ENCODE measurements at places on chromosomes 3 and 15. TPM values are rescaled to one million over a fixed set of nuclear protein-coding genes. Genes with fewer than 3 reads are reported as not detected.

The STAB1 gene
- total RNA-seq: 0.28 TPM

The B3GALNT1 gene
- not detected for total RNA-seq

The AHSG gene
- total RNA-seq: 2,043 TPM

The KIF15 gene
- 33.8 TPM for total RNA-seq

The OIP5 gene
- total RNA-seq: 39.1 TPM

The CTXN2 gene
- total RNA-seq: not detected

The KPNA4 gene
- total RNA-seq: 27.9 TPM

The KBTBD8 gene
- 16.2 TPM for total RNA-seq

The EFCC1 gene
- not detected for total RNA-seq

The TCAIM gene
- 21.1 TPM for total RNA-seq

The KNG1 gene
- total RNA-seq: 3.5 TPM

The B2M gene
- 530 TPM for total RNA-seq

The GP9 gene
- total RNA-seq: not detected

The SPINK8 gene
- total RNA-seq: not detected

The CLCN2 gene
- 5.2 TPM for total RNA-seq

The SCG5 gene
- total RNA-seq: 2.4 TPM

The MINAR1 gene
- total RNA-seq: 0.15 TPM

The GRK7 gene
- not detected for total RNA-seq

The PCYT1A gene
- 45.3 TPM for total RNA-seq

The ERC2 gene
- total RNA-seq: 0.22 TPM

The IL17RE gene
- total RNA-seq: 14.5 TPM

The MESP1 gene
- not detected for total RNA-seq

The PLSCR5 gene
- not detected for total RNA-seq

The PAK6 gene
- 0.07 TPM for total RNA-seq

The ADAMTS17 gene
- total RNA-seq: 0.36 TPM

The SKOR1 gene
- total RNA-seq: 0.10 TPM

The DENND6A gene
- 12.8 TPM for total RNA-seq

The ZNF80 gene
- not detected for total RNA-seq

The CLDN18 gene
- total RNA-seq: not detected

The RBM6 gene
- 86.1 TPM for total RNA-seq

Data from HepG2 (cell line).